Thoracic aorta (tissue), 2 donors: ENCODE measurements at places on chromosomes 5 and 9.
A peak's percentile ranks its signal among the peaks of the same experiment; 100 is the strongest.

- H3K27ac ChIP-seq, result no peak overlapping the region
- no peak for DNase-seq
- H3K27me3 ChIP-seq, result no peaks in the 10 kb centered on the region
- H3K4me1 ChIP-seq, result peaks cover 3% of the 10 kb centered on the region
- H3K4me3 ChIP-seq, result no peak overlapping the region
Observed at GRCh38 chr5:43773478-43773844, 170.5 kb downstream of the NNT start.

DNA sequence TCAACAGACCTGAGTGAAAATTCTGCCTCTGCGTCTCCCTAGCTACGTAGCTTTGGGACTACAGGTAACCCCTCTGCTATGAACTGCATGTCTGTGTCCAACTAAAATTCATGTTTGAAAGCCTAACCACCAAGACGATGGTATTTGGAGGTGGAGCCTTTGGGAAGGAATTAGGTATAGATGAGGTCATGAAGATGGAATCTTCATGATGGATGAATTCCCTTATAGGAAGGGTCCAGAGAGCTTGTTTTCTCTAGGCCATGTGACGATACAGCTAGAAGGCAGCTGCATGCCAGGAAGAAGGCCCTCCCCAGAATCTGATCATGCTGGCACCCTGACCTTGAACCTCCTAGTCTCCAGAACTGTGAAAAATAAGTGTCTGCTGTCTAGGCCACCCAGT lies 296.4 kb downstream of the SLIT3 start:
- peak overlapping the region; percentile 32 for H3K27ac ChIP-seq
- no peak overlapping the region for H3K4me3 ChIP-seq
- no peaks in the 10 kb centered on the region for H3K27me3 ChIP-seq
- peaks cover 32% of the 10 kb centered on the region for H3K4me1 ChIP-seq
- H3K36me3 ChIP-seq, result no peaks in the 10 kb centered on the region

DNA sequence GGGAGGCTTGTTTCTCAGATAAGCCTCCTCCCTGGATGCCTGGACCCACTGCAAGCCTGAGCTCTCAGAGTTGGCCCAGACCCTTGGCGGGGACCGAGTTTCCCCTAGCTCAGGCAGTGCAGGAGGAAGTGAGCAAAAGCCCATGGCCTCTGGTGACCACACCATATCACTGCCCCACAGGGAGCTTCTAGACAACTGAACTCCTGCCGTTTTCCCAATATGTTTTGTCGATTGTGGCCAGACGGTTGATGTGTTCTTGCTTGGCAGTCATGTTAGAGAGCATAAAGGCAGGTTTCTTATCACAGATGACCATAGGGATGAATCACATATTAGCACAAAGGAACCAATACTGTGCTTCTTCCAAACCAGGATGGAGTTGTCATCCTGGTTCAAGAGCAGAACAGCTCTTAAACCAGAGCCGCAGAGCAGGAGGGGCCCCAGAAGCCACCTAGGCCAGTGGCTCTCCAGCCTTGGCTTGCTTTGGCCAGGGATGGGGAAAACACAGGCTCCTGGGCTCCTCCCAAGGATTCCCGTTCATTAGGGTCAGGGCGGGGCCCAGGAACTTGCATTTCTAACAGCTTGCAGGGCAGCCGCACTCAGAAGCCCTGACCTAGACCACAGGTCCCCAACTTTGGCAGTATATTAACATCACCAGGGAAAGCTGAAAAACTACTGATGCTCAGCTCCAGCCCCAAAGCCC lies 113.1 kb upstream of the TBC1D2 start:
- no peak overlapping the region for H3K4me3 ChIP-seq
- H3K36me3 ChIP-seq, result no peaks in the 10 kb centered on the region
- H3K4me1 ChIP-seq, result no peaks in the 10 kb centered on the region
- DNase-seq, result no peak
- H3K27ac ChIP-seq, result no peak overlapping the region
- H3K27me3 ChIP-seq, result no peaks in the 10 kb centered on the region

DNA sequence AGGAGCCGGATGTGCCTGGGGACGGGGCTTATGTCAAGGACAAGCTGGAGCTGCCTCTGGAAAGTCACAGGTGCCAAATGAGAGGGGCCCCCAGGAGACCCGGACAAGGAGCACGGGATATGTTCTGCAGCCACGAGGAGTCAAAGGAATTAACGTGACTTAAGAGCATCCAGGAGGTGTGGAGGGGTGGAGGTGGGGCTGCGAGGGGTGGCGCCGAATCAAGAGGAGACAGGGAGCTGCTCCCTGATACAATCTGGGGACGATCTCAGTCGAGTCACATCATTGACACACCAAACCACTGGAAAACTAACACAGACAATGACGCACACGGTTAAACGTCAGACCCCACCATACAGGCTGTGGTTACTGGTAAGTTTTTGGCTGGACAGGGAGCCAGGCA lies 10.4 kb downstream of the CCDC127 start:
- no peak for DNase-seq
- H3K27me3 ChIP-seq, result no peaks in the 10 kb centered on the region
- H3K27ac ChIP-seq, result no peak overlapping the region

DNA sequence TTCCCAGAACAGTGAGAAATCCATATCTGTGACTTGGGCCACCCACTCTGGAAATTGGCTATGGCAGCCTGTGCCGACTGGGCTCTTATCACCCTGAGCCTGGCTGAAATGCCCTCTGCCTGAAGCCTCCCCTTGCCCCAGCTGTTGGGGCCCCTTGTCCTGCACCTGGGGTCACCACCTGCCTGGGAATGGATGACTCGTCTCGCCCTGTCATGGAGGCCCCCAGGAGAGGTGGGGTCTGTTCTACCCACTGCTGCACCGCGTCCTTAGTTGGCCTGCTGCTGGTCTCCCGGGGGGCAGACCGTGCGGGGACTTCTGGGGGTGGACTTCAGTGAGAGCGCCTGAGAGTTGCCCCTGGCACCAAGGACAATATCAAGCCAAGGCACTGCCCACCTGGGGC lies 46.6 kb upstream of the COL5A1 start:
- no peaks in the 10 kb centered on the region for H3K27me3 ChIP-seq
- no peak for DNase-seq
- H3K4me3 ChIP-seq, result no peak overlapping the region
- H3K27ac ChIP-seq, result no peak overlapping the region

- H3K4me3 ChIP-seq, result no peak overlapping the region
- no peak for DNase-seq
- no peaks in the 10 kb centered on the region for H3K36me3 ChIP-seq
- H3K27me3 ChIP-seq, result no peaks in the 10 kb centered on the region
Observed at GRCh38 chr5:40666657-40667056, 13.1 kb upstream of the PTGER4 start.

GRCh38 chr9:13069498-13069897 lies 210.0 kb downstream of the MPDZ start:
- H3K4me1 ChIP-seq, result no peaks in the 10 kb centered on the region
- no peaks in the 10 kb centered on the region for H3K36me3 ChIP-seq
- no peaks in the 10 kb centered on the region for H3K27me3 ChIP-seq
- DNase-seq, result no peak

DNA sequence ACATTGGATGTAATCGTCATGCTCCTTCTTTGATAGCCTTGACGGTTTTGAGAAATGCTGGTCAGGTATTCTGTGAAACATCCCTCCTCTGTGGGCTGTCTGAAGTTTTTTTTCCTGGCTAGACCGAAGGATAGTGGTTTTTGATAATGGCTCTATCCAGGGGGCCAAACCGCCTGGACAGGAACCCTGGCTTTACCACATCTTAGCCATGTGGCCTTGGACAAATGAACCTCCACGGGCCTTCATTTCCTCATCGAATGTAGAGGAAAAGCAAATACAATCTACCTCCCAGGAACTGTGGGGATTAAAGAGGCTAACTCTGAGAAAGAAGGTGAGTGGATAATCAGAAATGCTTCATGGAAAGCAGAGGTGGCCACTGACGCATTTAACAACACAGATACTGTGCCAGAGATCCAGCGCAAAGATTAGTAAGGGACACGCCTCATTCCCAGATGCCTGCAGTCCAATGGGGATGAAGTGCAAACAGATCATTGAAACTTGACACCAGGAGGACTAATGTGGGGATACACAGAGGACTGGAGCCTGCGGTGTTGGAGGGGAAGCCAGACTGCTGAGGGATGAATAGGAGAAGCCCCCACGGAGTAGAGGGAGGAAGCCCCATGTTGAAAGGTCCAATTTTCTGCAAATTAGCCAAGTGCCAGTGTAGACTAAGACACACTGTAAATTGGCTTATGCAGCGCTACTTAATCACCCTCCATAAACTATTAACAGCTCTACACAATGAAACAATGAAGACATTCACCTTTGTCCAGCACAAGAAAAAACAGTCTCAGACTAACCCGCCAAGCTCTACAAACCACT lies 41.6 kb downstream of the MYO10 start:
- H3K27ac ChIP-seq, result no peak overlapping the region
- H3K27me3 ChIP-seq, result no peaks in the 10 kb centered on the region
- no peak overlapping the region for H3K4me3 ChIP-seq
- H3K36me3 ChIP-seq, result no peaks in the 10 kb centered on the region

DNA sequence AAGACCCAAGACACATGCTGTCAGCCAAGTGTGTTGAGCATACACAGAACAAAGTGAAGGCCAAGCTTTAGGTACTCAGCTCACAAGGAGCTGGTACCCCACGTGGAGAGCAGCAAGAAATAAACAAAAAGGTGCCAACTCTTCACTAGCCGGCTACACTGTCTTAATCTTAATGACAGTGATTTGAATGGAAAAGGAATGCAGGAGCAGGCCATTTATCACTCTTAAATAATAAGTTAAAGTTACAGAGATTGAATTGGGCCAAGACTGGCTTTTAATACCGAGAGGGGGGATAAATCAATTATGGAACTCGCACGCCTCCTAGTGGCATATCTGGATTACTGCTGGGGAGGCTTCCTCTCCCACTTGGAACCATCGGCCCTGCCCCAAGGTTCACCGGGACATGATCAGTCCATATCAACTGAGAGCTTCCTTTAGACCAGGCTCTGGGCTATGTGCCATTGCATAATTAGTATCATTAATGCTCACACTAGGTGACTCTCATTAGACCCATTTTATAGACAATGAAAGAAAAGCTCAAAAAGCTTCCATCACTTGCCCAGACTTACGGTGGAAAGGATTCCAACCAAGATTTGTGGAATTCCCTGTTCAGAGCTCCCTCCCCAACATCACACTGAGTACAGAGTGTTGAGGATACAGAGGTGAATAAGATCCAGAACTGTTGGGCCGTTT lies 94.0 kb downstream of the ACTL7B start:
- DNase-seq, result no peak
- no peaks in the 10 kb centered on the region for H3K4me1 ChIP-seq
- no peaks in the 10 kb centered on the region for H3K36me3 ChIP-seq
- no peak overlapping the region for H3K27ac ChIP-seq
- H3K27me3 ChIP-seq, result no peaks in the 10 kb centered on the region

DNA sequence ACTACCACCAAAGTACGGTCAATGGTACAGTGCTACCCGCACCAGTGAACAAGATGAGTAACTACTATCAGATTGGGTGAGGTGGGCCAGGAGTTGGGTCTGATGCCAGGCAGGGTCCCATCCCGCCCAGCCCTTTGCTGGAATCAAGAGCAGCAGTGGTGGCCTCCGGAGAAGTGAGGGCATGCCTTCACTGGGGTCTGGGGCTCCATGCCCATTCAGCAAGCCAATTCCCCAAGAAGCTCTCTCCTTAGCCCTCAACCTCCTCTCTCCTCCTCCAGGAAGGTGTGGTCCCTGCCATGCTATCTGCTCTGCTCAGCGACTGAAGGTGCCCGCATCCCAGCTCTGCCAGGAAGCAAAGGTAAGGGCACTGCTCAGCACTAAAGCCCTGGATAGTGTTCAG lies 62.7 kb upstream of the CPLX2 start:
- H3K4me1 ChIP-seq, result peaks cover 10% of the 10 kb centered on the region
- H3K27me3 ChIP-seq, result no peaks in the 10 kb centered on the region
- no peaks in the 10 kb centered on the region for H3K36me3 ChIP-seq
- no peak for DNase-seq
- H3K27ac ChIP-seq, result no peak overlapping the region

- peak overlapping the region; percentile 88 for H3K27ac ChIP-seq
- H3K4me3 ChIP-seq, result peak overlapping the region; percentile 88
- H3K27me3 ChIP-seq, result no peaks in the 10 kb centered on the region
- peaks cover 17% of the 10 kb centered on the region for H3K4me1 ChIP-seq
Observed at GRCh38 chr9:38065369-38066075, 3.5 kb downstream of the SHB start.

GRCh38 chr5:133405275-133406034 lies 206.9 kb downstream of the FSTL4 start:
- H3K27ac ChIP-seq, result no peak overlapping the region
- no peaks in the 10 kb centered on the region for H3K4me1 ChIP-seq
- H3K36me3 ChIP-seq, result no peaks in the 10 kb centered on the region
- no peak for DNase-seq
- H3K4me3 ChIP-seq, result no peak overlapping the region

- no peaks in the 10 kb centered on the region for H3K4me1 ChIP-seq
- no peak overlapping the region for H3K4me3 ChIP-seq
- H3K27me3 ChIP-seq, result no peaks in the 10 kb centered on the region
- DNase-seq, result no peak
- H3K36me3 ChIP-seq, result no peaks in the 10 kb centered on the region
Observed at GRCh38 chr5:82205005-82205404, 73.1 kb downstream of the RPS23 start.

DNA sequence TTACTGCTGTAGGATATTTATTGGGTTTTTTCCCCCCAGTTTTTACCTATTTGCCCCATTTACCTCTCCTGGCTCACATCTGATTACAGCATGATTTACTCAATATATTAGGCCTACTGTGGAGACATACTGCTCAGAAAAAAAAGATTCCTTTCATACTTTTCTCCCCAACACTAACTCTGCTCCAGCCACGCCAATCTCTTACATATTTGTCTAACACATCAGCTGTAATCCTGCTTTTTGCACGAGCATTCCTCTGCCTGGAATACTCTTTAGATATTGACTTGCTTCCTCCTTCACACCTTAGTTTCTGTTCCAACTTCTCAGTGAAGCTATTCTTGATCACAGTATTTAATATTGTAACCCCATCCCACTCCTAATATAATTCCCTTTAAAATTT lies 158.1 kb upstream of the VCAN start:
- DNase-seq, result no peak
- no peaks in the 10 kb centered on the region for H3K4me1 ChIP-seq
- H3K27me3 ChIP-seq, result no peaks in the 10 kb centered on the region
- H3K4me3 ChIP-seq, result no peak overlapping the region
- no peak overlapping the region for H3K27ac ChIP-seq
- H3K36me3 ChIP-seq, result no peaks in the 10 kb centered on the region

DNA sequence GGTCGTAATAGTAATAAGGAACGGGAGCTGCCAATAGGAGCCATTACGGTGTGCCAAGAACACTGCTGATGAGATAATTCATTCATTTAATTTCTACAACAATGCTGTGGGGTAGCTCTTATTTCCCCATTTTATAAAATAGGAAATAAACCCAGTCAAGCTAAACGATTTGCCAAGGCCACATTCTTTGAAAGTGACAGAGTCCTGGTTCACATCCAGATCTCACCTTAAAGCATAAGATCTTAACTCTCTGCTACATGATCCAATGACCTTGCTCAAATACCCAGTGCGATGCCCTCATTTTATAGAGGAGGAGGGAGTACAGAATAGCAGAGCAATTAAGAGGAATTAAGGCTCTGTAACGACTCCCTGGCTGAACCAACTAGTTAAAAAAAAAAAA lies 5.0 kb downstream of the PDE6A start:
- no peak for DNase-seq
- H3K4me1 ChIP-seq, result peaks cover 27% of the 10 kb centered on the region
- H3K36me3 ChIP-seq, result no peaks in the 10 kb centered on the region
- H3K27me3 ChIP-seq, result no peaks in the 10 kb centered on the region

- H3K36me3 ChIP-seq, result no peaks in the 10 kb centered on the region
- H3K27me3 ChIP-seq, result no peaks in the 10 kb centered on the region
- no peak for DNase-seq
- H3K4me3 ChIP-seq, result peak overlapping the region; percentile 23
Observed at GRCh38 chr9:93306081-93306480, 122.1 kb downstream of the WNK2 start.
